ENCODE measurements at places on chromosomes 13 and 19. TPM values are rescaled to one million over a fixed set of nuclear protein-coding genes. Genes with fewer than 3 reads are reported as not detected.

GRCh38 chr13:113337556-113337955 lies 26.4 kb downstream of the GRTP1 start:
- DNase-seq, result no peak

DNA sequence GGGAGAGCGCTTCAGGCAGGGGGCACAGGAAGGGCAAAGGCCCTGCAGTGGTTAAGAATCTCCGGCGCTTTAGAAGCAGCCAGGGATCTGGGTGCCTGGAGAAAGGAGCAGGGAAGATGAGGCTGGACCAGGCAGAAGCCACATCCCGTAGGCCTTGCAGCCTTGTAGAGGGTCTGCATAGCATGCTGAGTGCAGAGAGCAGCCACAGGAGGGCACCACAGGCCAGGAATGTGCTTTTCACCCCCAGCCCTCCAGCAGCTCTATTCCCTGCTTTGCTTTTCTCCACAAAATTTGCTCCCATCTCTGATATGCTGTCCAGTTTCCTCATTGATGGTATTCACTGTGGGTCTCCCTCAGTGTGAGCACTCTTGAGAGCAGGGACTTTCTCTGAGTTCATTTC lies 5.7 kb downstream of the WDR62 start:
- DNase-seq, result no peak

- DNase-seq, result no peak
These were observed 3.4 kb downstream of the GGN start for GRCh38 chr19:38384209-38385027.

- no peak for DNase-seq
These were observed 84.3 kb downstream of the TM9SF2 start for GRCh38 chr13:99585609-99586008.

DNA sequence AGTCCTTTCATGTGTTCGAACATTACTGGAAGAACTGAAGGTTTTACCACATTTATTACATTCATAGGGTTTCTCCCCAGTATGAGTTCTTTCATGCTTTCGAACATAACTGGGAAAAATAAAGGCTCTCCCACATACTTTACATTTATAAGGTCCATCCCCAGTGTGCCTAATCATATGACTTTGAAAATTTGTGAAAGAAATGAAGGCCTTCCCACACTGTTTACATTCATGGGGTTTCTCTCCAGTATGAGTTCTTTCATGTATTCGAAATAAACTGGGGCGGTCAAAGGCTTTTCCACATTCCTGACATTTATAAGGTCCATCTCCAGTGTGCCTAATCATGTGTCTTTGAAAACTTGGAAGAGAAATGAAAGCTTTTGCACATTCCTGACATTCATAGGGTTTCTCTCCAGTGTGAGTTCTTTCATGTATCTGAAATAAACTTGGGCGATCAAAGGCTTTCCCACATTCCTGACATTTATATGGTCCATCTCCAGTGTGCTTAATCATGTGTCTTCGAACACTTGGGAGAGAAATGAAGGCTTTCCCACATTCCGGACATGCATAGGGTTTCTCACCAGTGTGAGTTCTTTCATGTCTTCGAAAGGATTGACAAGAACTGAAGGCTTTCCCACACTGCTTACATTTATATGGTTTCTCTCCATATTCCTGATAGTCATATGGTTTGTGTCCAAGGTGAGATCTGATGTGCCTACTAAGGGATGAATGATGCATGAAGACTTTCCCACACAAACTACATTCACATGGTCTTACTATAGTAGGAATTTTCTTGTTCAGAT lies 24.0 kb downstream of the ZNF564 start:
- DNase-seq, result no peak

DNA sequence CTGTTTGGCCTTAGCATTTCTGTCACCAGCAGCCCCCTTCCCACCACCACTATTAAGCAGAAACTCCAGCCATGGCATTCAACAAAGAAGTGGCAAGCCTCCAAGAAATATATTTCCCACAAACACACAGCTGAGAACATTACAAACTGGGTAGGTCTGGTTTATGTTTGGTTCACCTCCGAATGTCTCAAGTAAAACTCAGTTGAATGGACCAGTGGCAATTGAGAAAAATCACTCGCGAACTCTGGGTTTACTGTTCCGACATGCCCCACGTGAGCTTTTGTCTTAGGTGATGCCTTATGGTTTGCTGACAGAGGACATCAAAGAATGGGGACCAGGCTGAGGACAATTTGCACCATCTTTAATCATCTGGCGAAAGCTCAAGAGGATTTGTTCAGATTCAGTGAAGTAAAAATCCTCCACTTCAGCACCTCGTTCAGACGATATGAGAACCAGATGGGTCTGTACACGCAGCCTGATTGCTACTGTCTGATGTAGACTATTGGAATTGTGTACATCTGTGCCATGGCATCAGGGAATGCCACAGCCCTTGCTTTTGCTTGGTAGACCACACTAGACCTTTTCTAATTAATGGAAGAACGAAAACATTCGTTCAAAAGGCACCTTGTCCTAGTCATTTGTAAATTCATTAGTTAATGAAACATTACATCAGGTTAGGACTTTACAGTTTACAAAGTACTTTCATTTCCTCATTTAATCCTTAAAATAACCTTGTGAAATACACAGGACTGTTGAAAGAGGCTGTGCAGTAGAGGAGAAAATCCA lies 59.4 kb downstream of the SLC10A2 start:
- DNase-seq, result no peak

DNA sequence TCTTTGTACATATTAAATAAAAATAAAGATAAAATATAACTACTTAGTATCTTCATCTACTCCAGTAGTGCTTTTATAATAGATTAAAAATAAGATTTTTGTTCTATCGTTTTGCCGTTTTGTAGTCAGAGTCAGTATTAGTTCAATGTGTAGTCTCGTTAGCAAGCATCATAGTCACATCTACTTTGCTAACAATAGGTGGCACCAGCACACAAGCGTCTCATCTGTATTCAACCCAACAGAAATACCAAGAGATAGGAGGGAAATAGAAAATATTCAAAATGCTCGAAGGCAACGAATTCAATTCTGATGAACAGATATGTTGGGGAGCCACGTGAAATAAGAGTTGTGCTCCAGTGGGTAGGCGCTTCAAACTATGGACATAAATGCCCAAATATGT lies 21.4 kb upstream of the MICU2 start:
- DNase-seq, result no peak

GRCh38 chr19:49588365-49589122 lies 2.4 kb upstream of the PRR12 start:
- DNase-seq, result no peak

GRCh38 chr19:54271106-54271505 lies 9.8 kb downstream of the LILRB2 start:
- DNase-seq, result no peak

ZNF154 gene
- 0.11 TPM for total RNA-seq

RAB20 gene
- 17.7 TPM for total RNA-seq

ZNF723 gene
- not detected for total RNA-seq

S1PR5 gene
- 3.1 TPM for total RNA-seq

GADD45B gene
- 514 TPM for total RNA-seq

IFNL1 gene
- not detected for total RNA-seq

All from ascending aorta (tissue), 2 donors.